ENCODE measurements at places on chromosomes 4 and X. TPM values are rescaled to one million over a fixed set of nuclear protein-coding genes. Genes with fewer than 3 reads are reported as not detected.

TACC3 gene
- total RNA-seq: 42.4 TPM

FHDC1 gene
- total RNA-seq: 0.18 TPM

SLC9B1 gene
- 0.29 TPM for total RNA-seq

C4orf36 gene
- 0.18 TPM for total RNA-seq

AADAT gene
- 8.1 TPM for total RNA-seq

PPP4R3C gene
- total RNA-seq: not detected

AREG gene
- 0.71 TPM for total RNA-seq

GAGE12F gene
- not detected for total RNA-seq

PAGE2 gene
- total RNA-seq: not detected

TAF7L gene
- total RNA-seq: 0.29 TPM

SHISA3 gene
- total RNA-seq: 2.6 TPM

CACNA1F gene
- total RNA-seq: not detected

CLDN22 gene
- not detected for total RNA-seq

LRRC66 gene
- total RNA-seq: 0.35 TPM

GRXCR1 gene
- not detected for total RNA-seq

ARHGEF9 gene
- total RNA-seq: 17.2 TPM

SPANXA1 gene
- not detected for total RNA-seq

TMPRSS11E gene
- total RNA-seq: not detected

ADH7 gene
- total RNA-seq: not detected

MAGEB1 gene
- total RNA-seq: not detected

OCIAD1 gene
- 94.3 TPM for total RNA-seq

Measured in myometrial cell (primary cell).